NCI-H1436 (cell line): ENCODE measurements at places on chromosomes 3 and 15.

GRCh38 chr3:14536837-14537589 lies 3.1 kb downstream of the GRIP2 start:
- no peak for DNase-seq

DNA sequence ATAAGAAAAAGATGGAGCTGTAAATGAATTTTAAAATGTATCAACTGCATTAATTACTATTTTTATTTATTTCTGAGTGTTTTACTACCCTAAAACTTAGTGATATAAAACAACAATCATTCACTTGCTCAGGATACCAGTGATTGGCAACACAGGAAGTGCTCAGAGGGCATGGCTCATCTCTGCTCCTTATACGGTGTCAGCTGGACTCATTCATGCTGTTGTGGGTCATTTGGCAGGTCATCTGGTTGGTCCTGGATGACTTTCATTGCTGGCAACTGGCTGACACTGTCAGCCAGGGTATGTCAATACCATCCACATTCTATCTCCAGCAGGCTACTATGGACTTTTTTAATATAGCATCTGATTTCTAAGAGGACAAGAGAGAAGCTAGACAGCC lies 689.6 kb upstream of the NECTIN3 start:
- DNase-seq, result no peak

GRCh38 chr3:138355071-138355470 lies 6.7 kb downstream of the MRAS start:
- DNase-seq, result no peak

DNA sequence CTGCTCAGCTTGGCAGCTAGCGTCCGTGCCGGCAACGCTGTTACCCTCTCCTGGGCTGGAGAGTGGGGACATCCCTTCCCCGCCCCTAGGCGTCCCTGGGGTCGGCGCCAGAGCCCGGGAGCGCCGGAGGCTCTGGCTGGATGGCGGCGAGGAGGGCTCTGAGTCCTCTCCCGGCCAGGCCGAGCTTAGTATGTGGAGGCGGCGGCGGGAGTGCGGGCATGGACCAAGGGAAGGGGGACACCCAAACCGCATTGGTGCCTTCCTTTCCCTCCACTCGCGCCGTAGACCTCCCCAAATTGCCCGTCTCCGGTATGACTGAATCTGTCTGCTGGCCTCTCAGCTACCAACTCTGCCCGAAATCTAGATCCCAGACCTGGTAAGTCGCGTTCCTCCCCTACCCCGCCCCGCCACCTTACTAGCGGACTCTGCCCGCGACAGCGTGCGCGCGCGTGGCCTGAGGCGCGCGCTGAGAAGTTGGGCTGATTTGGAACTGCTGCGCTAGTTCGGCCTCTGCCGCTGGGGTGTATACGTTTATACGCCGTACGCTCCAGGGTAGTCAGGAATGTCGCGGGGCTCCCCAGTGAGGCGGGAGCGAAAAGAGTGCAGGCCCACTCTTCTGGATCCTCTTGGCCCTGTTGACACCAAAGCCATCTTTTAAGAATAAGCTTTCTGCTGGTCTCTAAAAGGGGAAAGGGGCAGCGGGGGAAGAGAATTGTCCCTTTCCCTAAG lies 12.2 kb downstream of the ZIC1 start:
- DNase-seq, result no peak

DNA sequence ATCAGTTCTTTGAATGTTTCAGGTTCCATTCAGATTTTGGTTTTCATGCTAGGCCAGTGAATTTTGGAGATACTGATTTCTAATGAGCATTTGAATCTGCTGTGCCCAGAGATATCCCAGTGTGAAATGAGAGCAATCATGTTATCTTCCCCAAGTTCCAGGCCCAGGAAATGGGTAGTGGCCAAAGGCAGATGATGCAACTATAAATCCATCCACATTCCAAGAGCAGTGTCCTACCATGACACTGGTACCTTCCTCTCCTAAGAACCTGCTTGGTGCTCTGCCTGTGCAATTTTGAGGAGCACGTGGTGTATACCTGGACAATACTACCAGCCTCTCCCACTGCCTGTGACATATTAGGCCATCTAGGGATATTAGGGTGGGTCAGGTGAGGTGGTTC lies 186.8 kb downstream of the SLCO3A1 start:
- DNase-seq, result no peak

- DNase-seq, result no peak
Observed at GRCh38 chr3:170947018-170947769, 38.8 kb upstream of the EIF5A2 start.

DNA sequence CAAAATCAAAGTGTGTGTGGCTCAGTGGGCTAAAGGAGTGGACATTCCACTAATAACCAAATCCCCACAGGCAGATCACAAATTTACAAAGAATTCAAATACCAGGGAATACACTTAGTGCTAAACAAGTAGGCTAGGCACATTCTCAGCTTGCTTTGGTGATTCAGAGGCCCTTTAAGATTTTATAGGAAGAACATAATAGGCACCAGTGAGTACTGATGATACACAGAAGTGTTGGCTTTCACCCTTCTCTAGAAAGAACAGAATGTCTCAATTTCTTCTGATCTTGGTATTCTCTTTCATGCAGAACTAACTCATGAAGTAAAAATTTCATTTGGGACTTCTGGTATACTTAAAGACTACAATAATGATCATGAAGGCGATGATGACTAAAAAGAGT lies 55.0 kb downstream of the POLR2M start:
- no peak for DNase-seq

- no peak for DNase-seq
Observed at GRCh38 chr3:38524141-38524739, 28.1 kb downstream of the EXOG start.

DNA sequence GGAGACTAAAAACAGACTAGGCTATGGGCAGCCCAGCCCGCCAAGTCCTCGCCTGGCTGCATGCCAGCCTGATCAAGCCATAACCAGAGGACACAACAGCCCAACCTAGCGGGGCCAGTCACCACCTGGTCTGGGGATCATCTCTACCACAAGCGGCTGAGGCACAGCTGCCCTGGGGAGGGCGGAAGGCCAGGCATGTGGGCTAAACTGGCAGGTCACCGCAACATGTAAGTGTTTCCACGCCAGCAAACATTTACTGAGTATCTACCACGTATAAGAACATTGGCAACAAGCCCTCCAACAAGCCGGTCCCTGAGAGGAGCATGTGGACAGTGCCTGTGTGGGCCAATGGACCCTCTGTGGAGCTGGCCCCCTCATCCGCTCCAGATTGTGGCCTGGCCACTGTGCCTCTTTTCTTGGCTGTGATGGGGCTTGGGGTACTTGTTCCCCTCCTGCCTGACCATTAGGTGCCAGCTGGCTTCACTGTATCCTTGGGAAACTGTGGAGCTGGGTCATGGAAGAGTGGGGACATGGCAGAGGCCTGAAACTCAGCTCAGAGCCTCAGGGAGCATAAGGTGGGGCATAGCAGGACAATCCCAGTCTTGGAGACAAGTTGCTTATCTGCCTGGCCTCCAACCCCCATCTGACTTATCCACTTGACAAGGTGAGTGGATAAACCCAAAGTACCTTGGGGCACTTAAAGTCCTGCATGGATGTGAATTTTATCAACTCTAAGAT lies 9.0 kb downstream of the UBXN7 start:
- DNase-seq, result no peak
